Liver (tissue), 10 donors: ENCODE measurements at places on chromosomes 6 and 20. TPM values are rescaled to one million over a fixed set of nuclear protein-coding genes. Genes with fewer than 3 reads are reported as not detected.

GNAS-AS1 gene
- 0.42 TPM for total RNA-seq

ENPP5 gene
- total RNA-seq = 3.2 TPM

PRSS35 gene
- under 0.01 TPM for total RNA-seq

RSPO3 gene
- 1.4 TPM for total RNA-seq

TP53TG5 gene
- not detected for total RNA-seq

GATA5 gene
- 6.1 TPM for total RNA-seq

ZNF334 gene
- total RNA-seq = 3.3 TPM

YIPF3 gene
- total RNA-seq = 43.8 TPM

FAXC gene
- not detected for total RNA-seq

CCN6 gene
- total RNA-seq = not detected

TTPAL gene
- total RNA-seq = 39.7 TPM

SMIM29 gene
- total RNA-seq = 2.4 TPM

ANGPT4 gene
- 0.08 TPM for total RNA-seq

RFX6 gene
- not detected for total RNA-seq

KCNK16 gene
- not detected for total RNA-seq
